ENCODE measurements at places on chromosomes 12 and 14.

DNA sequence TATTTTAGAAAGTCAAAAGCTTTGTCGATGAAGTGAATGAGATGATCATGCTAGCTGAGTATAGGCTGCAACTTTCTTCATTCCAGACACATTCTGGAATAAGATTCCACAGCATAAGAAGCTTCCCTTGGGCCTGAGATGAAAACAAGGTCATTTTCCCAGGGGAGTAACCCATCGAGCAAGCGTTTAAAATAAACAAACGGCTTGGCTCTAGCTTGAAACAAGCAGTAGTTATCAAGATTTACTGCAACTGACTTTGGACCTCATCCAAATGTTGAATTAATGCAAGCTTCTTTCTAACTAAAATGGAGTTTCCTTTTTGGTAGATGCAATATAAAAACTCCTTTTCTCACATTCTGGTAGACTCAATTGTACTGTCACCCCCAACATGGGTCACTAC lies 23.0 kb downstream of the KCNJ8 start:
- DNase-seq = peak; percentile 8

DNA sequence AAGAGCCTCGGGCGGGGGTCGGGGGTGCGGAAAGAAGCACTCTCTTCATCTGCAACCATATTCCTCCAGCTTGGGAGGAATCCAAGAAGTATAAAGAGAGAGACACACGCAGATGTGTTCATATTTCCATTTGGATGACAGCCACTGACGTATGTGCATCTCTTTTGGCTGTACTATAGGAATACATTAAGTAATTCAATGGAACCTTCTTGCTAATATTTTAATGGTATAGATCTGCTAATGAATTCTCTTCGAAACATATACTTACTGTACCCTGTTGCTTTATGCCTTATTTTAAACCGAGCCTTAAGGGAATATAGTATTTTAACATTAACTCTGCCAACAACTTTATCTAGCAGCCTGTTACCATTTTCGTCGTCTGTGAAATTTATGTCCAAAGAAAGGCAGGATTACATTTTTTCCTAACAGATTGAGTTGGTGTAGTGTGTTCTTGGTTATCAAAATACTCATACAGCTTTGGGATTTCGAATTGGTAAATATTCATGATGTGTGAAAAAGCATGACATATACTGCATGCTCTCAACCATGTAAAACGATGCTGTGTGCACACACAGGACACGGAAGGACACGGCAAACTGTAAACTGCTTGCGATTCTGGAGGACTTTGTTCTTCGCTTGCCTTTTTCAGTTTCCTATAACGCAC lies 84.5 kb downstream of the CCDC88C start:
- no peak for DNase-seq

DNA sequence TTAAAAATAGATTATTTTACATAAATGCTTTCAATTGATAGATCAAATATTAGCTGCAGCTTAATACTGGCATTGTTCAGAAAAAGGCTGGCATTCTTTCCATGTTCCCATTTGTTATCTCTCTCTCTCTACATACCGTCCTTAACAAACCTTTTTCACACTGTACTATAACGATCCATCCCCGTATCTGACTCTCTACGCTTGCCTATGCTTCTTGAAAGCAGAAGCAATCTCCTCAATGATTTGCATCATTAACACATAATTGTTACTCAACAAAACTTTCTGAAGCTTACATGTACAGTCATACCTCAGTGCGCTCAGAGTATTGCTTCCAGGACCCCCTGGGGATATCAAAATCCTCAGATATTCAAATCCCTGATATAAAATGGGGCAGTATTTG lies 89.7 kb downstream of the TMTC1 start:
- DNase-seq = no peak

GRCh38 chr14:50233951-50234250 lies 2.5 kb upstream of the SOS2 start:
- no peak for DNase-seq

- DNase-seq = no peak
Observed at GRCh38 chr12:3833670-3834310, 39.4 kb downstream of the PARP11 start.

- DNase-seq = peak; percentile 68
Observed at GRCh38 chr12:92987362-92987761, 58.3 kb upstream of the EEA1 start.

- DNase-seq = peak; percentile 64
Observed at GRCh38 chr14:53151523-53152183, 1.5 kb downstream of the DDHD1 start.

GRCh38 chr14:33561488-33562175 lies 389.2 kb downstream of the EGLN3 start:
- DNase-seq = no peak

- no peak for DNase-seq
Observed at GRCh38 chr12:93831374-93831773, 154.2 kb downstream of the CRADD start.

DNA sequence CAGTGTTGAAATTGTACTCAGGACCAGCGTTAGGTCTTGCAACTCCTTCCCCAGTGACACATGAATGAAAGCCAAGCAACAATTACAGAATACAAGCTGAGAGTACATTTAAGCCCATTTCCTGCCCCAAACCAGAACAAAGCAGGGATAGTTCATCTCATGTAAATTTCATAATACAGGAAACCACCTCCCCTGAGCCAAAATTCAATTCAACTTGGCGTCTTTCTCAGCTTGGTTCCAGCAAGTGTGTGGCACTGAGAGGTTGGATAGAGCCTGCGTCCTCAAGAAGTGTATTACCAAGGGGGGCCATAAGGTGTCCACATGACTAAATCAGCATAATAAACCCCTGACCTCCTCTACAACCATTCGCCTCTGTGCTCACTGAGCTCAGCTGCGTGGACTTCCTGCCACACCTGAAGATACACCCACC lies 278.9 kb upstream of the CRY1 start:
- DNase-seq = no peak

DNA sequence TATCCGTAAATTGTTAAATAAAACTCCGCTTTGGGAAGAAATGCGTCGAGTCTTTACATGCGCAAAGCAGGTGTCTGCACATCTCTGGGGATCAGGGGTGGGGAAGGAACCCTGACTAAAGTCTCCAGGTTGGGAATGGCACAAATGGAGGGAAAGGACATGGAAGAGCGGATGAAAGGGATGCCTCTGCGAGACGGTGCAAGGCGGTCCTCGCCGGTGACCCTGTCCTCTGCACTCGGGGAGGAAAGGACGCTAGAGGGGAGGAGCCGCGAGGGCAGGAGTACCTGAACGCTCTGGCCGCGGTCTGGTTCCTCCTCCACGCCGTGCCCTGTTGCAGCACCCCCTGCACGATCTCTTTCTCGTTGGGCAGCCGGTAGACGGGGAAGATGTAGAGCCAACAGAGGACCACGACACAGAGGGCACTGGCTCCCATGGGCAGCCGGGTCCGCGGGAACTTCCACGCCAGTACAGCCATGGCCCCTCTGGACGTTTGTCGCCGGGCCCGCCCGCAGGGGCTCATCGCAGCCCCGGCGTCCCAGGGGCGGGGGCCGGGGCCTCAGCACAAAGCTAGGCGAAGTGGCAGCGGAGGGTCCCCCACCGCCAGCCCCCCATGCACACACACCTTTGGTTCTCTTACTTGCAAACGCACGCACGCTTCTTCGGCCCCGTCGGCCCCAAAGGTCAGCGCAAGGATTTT lies 646 bp downstream of the ST8SIA1 start:
- no peak for DNase-seq

DNA sequence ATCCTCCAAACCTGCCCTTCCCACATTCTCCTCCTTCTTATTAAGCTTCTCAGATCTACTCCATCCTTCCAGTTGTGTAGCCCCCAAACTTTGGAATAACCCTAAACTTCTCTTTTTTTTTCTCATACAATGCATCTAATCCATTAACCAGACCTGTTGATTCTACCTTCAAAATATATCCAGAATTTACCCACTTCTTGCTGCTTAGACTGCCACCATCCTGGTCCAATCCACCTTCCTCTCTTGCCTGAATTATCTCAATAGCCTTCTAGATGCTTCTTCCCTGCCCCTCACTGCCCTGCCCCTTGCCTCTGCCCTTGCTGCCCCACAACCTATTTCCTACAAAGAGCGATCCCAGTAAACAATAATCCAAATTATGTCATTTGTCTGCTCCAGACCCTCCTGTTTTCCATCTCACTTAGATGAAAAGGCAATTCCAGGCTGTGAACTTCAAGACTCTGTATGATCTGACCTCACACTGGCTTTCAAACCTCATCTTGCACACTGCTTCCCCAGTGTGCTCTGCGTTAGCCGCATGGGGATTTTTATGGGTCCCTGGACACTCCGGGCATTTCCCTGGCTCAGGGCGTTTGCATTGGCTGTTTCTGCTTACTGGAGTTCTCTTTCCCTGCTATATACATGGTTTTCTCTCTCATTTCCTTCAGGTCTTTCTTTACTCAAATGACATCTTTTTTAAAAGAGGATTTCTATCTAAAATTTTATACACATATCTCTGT lies 42.6 kb upstream of the HIF1A start:
- DNase-seq = no peak

DNA sequence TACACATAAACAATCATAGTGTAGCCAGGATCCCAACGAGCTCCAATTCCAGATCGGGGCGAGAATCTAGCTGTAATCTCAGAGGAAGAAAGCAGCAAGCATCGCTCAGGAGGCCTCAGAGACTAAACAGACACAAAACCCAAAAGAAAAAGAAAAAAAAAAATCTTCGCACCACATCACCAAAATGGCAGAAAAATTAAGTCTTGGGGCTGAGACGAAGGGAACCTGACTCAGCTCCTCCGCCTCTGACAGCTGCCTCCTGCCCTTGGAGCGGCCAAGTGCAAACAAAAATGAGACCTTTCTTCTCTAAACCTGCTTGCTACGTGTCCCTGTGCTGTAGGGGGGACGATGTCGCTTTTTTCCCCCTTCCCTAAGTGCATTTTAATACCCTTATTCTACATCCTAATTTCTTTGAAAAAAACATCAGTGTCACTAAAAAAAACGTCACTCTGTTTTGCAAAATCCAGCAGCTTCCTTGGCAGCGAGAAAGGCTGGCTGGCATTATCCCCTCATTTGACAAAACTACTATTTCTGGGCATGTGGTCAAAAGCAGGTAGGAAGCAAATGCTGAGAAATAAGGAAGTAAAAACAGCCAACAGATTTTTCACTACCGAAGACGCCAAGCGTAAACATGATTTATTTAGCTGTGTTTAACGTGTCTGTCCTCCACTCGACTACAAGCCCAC lies 30.5 kb downstream of the BCL11B start:
- DNase-seq = no peak

DNA sequence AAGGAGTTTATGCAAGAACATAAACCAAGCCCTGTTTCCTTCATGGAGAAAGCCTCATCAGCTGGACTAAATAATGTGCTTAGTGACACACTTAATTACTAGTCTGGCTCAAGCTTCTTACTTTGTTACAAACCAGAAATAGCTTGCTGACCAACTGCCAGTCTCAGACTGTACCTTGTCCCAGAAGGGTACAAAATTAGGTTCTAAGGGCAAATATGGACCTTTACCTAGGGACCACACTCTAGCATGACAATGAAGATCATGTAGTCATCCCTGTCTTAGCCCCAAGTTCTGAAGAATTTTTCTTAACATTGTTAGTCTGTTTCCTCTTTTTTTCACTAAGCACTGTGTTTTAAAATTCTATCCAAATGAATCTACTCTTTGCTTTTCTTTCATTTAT lies 2.2 kb downstream of the AMN1 start:
- no peak for DNase-seq

- DNase-seq = no peak
Observed at GRCh38 chr14:33959692-33960151, 8.8 kb upstream of the EGLN3 start.

- DNase-seq = no peak
Observed at GRCh38 chr14:39229222-39229543, 4.5 kb upstream of the MIA2 start.

GRCh38 chr14:79600406-79600805 lies 610.9 kb downstream of the DIO2 start:
- no peak for DNase-seq

DNA sequence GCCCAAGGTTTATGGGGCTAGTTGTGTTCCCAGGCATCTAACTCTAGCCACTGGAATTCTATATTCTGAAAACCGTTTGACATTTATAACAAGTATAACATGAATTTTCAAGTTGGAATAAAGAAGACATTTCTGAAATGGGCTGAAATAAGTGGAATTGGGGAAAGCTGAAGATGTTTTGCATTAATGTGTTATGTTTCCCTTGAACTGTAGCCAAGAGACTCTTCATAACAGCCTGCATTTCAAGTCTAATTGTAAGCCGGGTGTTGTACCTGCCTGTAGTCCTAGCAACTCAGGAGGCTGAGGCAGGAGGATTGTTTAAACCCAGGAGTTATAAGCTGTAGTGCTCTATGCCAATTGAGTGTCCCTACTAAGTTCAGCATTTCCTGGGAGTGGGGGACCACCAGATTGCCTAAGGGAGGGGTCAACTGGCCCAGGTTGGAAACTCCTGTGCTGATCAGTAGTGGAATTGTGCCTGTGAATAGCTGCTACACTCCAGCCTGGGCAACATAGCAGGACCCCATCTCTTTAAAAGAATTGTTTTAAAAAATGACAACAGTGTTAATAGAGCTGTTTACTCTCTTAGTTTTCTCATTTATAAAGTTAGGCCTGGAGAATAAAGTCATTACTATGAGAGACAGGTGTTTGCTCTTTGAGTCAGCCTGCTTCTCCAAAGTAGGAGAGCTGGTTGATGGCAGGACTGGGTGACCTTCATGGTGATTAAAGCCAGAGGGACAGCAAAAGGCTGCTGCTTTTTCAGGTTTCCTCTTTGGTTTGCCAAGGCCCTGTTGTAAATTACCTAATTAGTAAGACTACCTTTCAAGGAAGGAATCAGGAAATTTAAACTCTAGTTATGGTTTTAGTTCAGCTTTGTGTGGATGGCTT lies 483.6 kb upstream of the RGS6 start:
- DNase-seq = no peak

GRCh38 chr14:99309220-99309766 lies 37.3 kb upstream of the BCL11B start:
- no peak for DNase-seq

DNA sequence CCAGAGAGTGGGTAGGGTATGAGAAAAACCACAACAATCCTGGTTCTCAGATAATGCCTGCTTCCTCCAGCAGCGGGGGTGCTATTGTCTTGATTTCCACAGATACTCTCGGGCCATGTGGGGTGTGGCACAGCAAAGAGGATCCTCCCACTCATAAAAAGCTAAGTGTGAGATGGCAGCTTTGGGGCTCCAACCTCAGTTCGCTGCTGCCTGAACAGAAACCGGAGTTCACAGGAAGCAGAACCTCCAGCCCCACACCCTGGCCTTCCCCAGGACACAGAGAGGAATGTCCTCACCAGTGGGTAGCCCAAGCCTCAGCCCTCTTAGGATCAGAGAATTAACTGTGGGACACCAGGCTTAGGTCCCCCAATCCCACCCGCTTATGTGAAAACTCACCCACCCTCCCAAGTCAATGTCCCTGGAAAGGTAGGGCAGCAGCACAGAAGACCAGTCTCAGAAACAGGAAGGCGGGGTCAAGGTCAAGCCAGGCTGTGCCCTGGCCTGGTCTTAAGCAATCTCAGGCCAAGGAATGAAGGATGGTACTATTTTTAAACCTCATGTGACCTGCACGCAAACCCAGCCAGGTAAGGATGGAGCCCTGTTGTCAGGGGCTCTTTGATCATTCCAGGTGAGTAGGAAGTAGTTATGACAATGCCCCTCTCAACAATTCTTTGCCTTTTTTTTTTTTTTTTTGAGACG lies 9.0 kb downstream of the KCTD10 start:
- no peak for DNase-seq

GRCh38 chr12:56833780-56834179 lies 70.7 kb downstream of the HSD17B6 start:
- DNase-seq = peak; percentile 36

Measured in EL (cell line).